CD4-positive, alpha-beta T cell treated with Interleukin-1 beta for 1 hour (primary cell): ENCODE measurements at places on chromosomes 2 and 18.

DNA sequence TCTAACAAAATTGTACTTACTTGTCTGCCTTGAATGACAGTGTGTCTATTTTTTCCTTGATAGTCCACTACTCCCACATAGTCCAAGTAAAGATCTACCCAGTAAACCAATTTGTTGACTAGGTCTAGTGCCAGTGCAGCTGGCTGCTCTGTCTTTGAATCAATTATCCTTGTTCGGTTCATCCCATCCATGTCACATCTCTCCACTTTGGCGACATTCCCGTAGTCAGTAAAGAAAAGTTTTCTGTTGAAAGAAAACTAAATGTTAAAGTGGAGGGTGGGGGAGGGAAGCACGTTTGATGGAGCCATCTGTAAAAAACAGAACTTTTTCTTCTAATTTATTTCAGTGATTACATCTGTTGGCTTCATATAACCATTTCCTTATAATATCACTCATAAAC, 1068.8 kb downstream of the LRP1B start:
- no peak for DNase-seq

- DNase-seq, result peak; percentile 44
These were observed 8.3 kb upstream of the RHOB start for GRCh38 chr2:20438334-20439192.

DNA sequence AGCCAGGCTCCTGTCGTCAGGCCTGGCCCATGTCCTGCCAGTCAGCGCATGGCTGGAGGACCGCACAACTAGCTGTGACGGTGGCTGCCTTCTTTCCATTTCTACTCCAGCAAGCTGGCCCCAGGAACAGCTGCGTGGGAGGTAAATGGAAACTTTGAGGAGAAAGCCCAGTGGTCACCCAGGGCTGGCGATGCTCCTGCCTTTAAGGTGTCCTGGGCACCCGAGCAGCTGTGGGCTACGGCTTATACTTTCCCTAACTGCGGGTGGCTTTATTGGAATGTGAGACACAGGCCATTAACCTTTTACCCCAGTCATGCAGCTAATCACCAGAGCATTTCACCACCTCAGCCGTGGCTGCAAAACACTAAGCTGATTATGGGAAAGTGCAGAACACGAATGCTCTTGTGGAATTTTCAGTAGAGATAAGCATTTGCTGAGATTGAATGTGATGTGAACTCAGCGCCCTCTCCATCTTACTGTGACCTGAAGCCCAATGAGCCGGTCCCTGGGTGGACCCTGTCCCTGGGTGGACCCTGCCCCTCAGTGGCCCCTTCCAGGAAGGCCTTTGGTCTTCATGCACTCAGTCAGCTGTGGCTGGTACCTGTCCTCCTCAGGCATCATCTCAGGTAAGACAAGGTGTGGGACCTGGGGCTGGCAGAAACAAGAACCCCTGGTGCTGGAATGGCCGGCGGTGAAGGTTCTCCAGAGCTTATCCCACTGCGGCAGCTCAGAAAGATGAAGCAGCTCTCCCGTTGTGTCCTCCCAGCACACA, 275.4 kb upstream of the HS6ST1 start:
- no peak for DNase-seq

DNA sequence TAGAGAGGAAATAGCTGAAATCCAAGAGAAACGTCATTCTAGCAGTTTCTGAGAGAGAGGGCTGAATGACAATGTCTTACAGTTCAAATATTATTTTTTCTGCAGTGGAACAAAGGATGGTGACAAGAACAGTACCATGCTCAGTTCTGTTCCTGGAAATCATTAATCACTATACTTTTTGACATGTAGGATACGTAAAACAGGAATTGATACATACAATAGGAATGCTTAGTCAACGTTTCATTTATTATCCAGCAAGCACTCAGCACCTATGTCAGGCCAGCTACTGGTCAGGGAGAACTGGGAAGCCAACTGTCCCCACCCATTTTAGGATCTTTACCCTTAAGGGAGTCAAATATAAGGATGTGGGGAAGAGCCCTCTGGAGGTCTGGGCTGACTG, 114.7 kb downstream of the DHRS9 start:
- DNase-seq, result no peak

DNA sequence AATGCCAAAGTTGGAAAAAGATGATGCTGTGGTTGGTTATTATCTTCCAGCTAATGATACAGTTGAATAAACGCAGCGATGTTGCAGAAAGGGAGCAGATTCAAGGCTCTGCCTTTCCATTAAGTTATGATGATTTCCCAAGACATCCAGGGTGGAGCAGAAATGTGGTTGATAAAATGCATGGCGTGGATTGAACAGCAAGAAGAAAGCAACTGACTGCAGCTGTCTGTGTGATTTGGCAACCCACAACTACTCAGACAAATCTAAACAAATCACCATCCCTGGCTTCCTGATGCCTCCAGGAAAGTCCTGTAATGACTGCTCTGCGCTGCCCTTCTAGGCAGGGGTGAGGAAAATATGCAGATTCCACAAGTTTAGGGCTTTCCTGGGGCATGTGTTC, 166.3 kb downstream of the NRP2 start:
- DNase-seq, result no peak

GRCh38 chr2:24915796-24916195, 4.2 kb downstream of the ADCY3 start:
- DNase-seq, result no peak

- DNase-seq, result no peak
These were observed 1098.0 kb upstream of the DDX18 start for GRCh38 chr2:116716444-116716843.

DNA sequence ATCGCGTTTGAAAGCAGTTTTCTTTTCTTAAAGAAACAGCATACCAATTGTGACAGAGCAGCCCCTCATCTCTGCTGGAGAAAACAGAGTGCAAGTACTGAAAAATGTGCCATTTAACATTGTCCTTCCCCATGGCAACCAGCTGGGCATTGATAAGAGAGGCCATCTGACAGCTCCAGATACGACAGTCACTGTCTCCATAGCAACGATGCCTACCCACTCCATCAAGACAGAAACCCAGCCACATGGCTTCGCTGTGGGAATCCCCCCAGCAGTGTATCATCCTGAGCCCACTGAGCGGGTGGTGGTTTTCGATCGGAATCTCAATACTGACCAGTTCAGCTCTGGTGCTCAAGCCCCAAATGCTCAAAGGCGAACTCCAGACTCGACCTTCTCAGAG, 9.5 kb downstream of the GRHL1 start:
- no peak for DNase-seq

DNA sequence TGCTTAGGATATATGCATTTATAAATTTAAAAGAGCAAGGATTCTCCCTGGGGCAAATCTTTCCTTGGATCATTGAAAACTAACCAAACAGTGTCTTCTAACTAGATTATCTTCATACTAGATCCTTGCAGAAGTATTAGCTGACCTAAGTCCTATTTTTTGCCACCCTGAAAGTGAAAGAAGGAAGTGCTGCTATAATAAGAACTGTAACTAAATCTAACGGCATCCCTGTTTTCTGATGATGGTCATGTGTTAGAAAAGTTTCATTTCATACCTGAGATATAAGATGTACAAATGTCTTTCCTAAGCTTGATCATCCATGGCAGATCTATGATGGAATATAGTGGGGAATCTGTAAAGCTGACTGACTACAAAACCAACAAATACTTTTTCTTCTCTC, 102.7 kb downstream of the MAP2 start:
- DNase-seq, result no peak

- DNase-seq, result no peak
These were observed 292.5 kb downstream of the ALK start for GRCh38 chr2:29628862-29629261.

DNA sequence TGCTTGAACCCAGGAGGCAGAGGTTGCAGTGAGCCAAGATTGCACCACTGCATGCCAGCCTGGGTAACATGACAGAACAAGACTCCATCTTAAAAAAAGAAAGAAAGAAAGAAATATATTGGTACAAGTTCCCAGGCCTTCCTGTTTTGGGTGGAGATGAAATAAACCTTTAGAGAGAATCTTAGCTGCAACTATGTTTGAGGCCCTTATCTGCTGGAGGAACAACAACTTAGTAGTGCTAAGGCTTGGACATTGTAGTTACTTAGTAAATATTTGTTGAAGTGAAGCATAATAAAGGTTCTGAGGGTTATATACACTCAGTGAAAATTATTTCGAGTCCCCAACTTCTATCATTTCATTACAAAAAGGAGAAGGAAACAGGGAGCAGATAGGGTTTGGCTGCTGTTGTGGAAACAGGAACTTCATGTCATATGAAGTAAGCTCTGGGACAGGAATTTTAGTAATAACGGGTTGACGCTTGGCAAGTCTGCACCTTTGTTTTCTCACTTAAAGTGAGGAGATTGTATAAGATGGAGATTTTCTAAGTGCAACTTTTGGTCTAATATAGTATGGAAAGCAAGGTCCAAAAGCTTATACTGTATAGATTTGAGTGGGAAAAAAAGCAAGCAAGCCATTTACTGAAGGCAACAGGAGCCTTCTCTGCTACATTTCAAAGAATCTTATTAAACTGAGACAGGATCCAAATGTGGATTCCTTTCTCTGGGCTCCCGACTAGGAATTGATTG, 40.0 kb upstream of the AGPS start:
- no peak for DNase-seq

GRCh38 chr2:38556006-38556801, 46.5 kb downstream of the HNRNPLL start:
- DNase-seq, result no peak

DNA sequence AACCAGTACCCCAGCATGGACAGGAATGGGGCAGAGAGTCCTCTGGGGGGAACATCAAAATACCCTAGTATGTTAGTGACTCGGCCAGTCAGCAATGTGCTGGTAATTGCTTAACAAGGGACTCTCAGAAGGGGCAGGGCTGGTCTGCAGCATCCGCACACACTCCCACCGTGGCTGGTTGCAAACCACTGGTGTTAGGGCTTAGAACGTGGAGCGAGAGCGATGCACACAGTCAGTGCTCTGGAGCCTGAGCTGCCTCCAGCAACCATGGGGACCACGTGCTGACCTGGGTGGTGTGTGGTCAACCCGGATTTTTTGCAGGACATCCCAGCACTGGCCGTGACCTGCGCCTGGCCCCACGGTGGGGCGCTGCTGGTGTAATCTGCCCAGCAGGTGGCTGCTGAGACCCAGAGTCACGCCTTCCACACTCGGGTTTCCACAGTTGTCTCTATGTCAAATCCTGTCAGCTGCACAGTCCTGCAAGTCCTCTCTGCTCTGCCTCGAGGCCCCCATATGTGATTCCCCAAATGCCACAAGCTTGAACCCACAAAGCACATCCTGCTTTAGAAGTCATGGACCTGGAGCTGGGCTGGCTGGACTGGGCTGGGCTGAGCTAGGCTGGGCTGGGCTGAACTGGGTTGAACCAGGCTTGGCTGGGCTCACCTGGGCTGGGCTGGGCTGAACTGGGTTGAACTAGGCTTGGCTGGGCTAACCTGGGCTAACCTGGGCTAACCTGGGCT, 50.6 kb upstream of the GPC1 start:
- no peak for DNase-seq

GRCh38 chr2:191933307-191934105, 86.6 kb upstream of the CAVIN2 start:
- DNase-seq, result no peak

- no peak for DNase-seq
These were observed 143.0 kb downstream of the ARL6IP6 start for GRCh38 chr2:152861349-152861942.

DNA sequence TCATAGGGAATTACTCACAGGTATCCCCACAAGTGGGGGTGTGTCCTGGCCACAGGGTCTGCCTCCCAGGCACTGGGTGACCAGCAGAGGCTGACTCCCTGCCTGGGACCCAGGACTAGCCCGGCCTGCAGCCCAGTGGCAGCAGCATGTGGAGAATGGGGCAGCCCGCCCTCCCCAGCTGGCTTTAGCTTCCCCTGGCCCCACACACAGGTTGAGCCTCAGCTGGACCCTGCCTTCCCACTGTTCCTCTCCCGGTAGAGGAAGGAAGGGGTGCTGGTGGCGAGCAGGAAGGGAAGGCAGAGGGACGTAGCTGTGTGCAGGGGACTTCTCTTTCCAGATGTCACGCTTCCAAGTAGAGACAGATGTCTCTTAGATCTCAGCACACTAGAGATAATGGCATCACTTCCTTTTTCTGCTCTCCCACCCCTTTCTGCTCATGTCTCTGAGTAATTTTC, 51.4 kb downstream of the EMILIN2 start:
- DNase-seq, result no peak

GRCh38 chr2:95728878-95729596, 137.2 kb downstream of the TRIM43 start:
- DNase-seq, result peak; percentile 19

- no peak for DNase-seq
These were observed 1.7 kb downstream of the ACVR2A start for GRCh38 chr2:147846412-147847081.

- DNase-seq, result no peak
These were observed 58.5 kb downstream of the CABLES1 start for GRCh38 chr18:23193742-23194141.

GRCh38 chr2:190266314-190266713, 53.3 kb downstream of the HIBCH start:
- no peak for DNase-seq

DNA sequence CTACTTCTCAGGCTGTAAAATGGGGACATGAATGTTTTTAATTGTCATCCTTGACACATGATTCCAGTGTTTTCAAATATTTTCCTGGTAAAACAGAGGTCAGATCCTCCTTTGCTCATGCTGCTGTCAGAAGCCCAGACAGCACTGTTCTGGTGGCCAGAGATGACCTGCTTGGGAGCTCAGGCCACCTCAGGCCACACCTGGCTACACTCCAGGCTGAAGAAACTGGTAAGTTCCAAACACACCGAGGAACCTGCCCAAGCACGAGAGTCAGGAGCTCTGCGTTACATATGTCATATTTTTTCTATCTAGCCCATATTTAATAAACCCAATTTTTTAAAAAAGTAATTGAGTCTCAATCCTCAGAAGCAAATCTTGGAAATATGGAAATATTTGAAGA, 47.9 kb downstream of the FECH start:
- no peak for DNase-seq
